ENCODE measurements at places on chromosomes 16 and 17. TPM values are rescaled to one million over a fixed set of nuclear protein-coding genes. Genes with fewer than 3 reads are reported as not detected.

The KRTAP4-9 gene
- not detected for total RNA-seq

The C1QL1 gene
- 0.67 TPM for total RNA-seq

The CRYM gene
- not detected for total RNA-seq

The TBKBP1 gene
- 2.5 TPM for total RNA-seq

The SLC2A4 gene
- not detected for total RNA-seq

The LGALS9 gene
- total RNA-seq = 223 TPM

The C17orf107 gene
- total RNA-seq = 0.92 TPM

The TNFRSF13B gene
- total RNA-seq = not detected

The ARHGAP23 gene
- 0.17 TPM for total RNA-seq

The SLC5A10 gene
- not detected for total RNA-seq

The IRX6 gene
- not detected for total RNA-seq

The FOXF1 gene
- total RNA-seq = not detected

The DRG2 gene
- 45.9 TPM for total RNA-seq

The CD300E gene
- total RNA-seq = not detected

The HEATR9 gene
- 0.17 TPM for total RNA-seq

The KCNH4 gene
- total RNA-seq = 0.17 TPM

The DPEP1 gene
- total RNA-seq = not detected

The CCDC154 gene
- total RNA-seq = 2.7 TPM

The SLC38A8 gene
- not detected for total RNA-seq

The SLC47A2 gene
- not detected for total RNA-seq

The TPSAB1 gene
- total RNA-seq = not detected

The KRT28 gene
- not detected for total RNA-seq

The PLCG2 gene
- 2.6 TPM for total RNA-seq

The CLDN7 gene
- total RNA-seq = 0.29 TPM

The TSPAN10 gene
- total RNA-seq = 0.75 TPM

The CDH13 gene
- not detected for total RNA-seq

The CCL18 gene
- total RNA-seq = not detected

The TMEM235 gene
- not detected for total RNA-seq

The SOX15 gene
- total RNA-seq = 0.57 TPM

The CCDC40 gene
- not detected for total RNA-seq

The PABPN1L gene
- not detected for total RNA-seq

The HBA2 gene
- total RNA-seq = not detected

The YBX2 gene
- 0.83 TPM for total RNA-seq

The CEP295NL gene
- total RNA-seq = not detected

The DRC3 gene
- 0.06 TPM for total RNA-seq

The HLF gene
- total RNA-seq = 0.30 TPM

The TMIGD1 gene
- not detected for total RNA-seq

The POLDIP2 gene
- 67.7 TPM for total RNA-seq

The LCMT1 gene
- 40.0 TPM for total RNA-seq

The XAF1 gene
- total RNA-seq = 497 TPM

The PRR35 gene
- total RNA-seq = not detected

The ZNF469 gene
- 0.20 TPM for total RNA-seq

The CAMKK1 gene
- 4.0 TPM for total RNA-seq

The FMNL1 gene
- total RNA-seq = 410 TPM

The HSD3B7 gene
- 3.5 TPM for total RNA-seq

The SPPL2C gene
- total RNA-seq = not detected

The SLC22A31 gene
- 1.8 TPM for total RNA-seq

The LGALS9B gene
- total RNA-seq = 0.44 TPM

The SPNS3 gene
- 8.0 TPM for total RNA-seq

The RAB11FIP4 gene
- total RNA-seq = 34.4 TPM

The RAC3 gene
- 13.7 TPM for total RNA-seq

The MGAT5B gene
- total RNA-seq = 0.12 TPM

The PRSS8 gene
- 0.17 TPM for total RNA-seq

The SLC12A3 gene
- not detected for total RNA-seq

The NSRP1 gene
- total RNA-seq = 23.0 TPM

The ADAM11 gene
- 0.35 TPM for total RNA-seq

The ARHGAP44 gene
- total RNA-seq = not detected

The EPX gene
- total RNA-seq = not detected

The SERPINF2 gene
- total RNA-seq = 1.3 TPM

All from activated CD4-positive, alpha-beta T cell treated with anti-CD3 and anti-CD28 coated beads, Interleukin-2, amount 10 ng/mL, durations not matched to agents 7 days and 5 days (primary cell).